ENCODE measurements at places on chromosomes 7 and 10.

- ATAC-seq = no peak
Measured at GRCh38 chr10:6918305-6918704, 338.2 kb upstream of the PRKCQ start.

DNA sequence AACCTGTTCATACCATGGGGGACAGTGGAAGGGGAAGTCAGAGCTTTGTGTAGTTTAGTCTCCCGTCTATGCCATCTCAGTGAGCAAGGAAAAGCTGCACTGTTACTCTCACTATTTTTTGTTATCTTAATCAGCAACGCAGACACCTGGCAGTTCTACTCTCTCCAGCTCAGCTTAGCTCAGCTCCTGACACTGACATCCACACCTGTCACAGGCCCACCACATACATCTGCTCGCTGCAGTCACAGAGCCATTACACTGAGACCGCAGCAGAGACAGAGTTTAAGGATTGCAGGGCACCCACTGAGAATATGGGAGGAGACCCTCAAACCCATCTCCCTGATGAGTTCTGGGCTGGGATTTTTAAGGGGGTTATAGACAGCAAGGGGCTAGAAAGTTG is 257.3 kb upstream of the AKR1E2 start:
- no peak for ATAC-seq

DNA sequence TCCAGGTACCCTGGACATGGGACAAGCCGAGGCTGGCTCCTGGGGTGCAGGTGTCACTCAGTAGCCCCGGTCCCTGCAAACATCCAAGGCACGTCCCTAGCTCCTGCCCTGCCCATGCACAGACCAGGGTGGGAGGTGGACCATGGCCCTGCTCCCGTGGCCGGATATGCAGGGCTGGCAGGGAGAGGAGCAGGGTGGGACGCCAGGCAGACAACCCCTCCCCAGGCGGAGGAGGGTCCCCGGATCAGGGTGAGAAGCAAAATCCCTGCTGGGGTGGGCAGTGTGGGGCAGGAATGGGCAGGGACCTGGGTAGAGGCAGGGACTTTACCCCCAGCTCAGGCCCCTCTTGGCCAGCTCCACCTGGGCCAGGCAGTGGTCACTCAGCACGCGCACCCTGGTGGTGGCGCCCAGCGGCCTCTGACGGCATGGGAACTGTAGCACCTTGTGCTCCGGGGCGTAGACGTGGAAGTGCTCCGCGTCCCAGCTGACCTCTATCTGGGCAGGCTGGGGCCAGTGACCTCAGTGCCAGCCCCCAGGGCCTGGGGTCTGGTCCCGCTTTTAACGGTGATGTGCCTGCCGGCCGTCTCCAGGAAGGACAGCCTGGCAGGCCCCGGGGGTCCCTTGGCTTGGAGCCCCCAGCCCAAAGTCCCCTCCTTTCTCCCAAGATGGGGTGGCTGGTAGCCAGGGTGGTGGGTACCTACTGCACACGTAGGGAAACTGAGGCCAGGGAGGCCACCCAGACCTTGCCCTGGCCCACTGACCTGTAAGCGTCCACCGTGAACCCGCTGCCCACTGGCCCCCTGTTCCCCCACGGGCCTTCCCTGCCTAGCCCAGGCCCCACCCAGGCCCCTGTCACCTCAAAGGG is 1.2 kb downstream of the GRIFIN start:
- ATAC-seq = no peak

- no peak for ATAC-seq
Measured at GRCh38 chr7:1768832-1769231, 98.8 kb downstream of the ELFN1 start.

DNA sequence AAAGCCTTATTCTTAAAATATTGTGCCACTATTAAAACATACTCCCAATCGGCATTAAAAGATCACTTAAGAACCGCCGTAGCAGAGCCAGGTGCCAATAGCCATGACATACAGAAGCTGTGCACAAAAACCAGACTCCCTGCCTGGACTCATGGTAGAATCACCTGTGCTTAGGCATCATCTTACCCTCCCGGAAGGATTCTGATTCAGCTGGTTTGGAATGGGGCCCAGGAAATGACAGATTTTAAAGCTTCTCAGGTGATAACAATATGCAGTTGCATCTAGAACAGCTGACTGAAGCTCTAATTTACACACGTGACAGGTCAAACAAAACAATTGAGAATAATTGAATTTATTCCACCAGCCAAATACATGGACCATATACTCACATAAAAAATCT is 10.7 kb downstream of the A1CF start:
- no peak for ATAC-seq

DNA sequence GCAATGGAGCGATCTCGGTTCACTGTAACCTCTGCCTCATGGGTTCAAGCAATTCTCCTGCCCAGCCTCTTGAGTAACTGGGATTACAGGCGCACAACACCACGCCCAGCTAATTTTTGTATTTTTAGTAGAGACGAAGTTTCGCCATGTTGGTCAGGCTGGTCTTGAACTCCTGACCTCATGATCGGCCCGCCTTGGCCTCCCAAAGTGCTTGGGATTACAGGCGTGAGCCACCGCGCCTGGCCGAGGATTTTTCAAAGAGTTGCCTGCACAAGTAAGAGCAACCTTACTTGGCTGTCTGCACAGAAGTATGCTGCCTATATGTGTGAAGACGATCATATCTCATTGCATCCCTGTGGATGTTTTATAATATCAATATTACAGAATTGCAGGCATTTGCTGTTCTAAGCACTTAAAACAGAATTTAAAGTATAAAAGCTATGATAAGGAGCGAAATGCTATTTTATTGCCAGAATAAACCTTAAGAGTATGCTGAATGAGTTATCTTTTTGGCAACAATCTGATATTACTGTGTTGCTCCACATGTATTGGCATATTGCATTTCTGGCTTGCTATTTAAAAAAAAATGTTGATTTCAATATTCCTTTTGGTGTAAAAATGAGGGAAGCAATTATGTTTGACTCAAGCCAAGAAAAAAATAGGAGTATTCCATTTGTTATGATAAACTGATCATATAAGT is 379.4 kb upstream of the SEMA3D start:
- no peak for ATAC-seq

- ATAC-seq = no peak
Measured at GRCh38 chr10:92110039-92110794, 180.7 kb downstream of the CPEB3 start.

DNA sequence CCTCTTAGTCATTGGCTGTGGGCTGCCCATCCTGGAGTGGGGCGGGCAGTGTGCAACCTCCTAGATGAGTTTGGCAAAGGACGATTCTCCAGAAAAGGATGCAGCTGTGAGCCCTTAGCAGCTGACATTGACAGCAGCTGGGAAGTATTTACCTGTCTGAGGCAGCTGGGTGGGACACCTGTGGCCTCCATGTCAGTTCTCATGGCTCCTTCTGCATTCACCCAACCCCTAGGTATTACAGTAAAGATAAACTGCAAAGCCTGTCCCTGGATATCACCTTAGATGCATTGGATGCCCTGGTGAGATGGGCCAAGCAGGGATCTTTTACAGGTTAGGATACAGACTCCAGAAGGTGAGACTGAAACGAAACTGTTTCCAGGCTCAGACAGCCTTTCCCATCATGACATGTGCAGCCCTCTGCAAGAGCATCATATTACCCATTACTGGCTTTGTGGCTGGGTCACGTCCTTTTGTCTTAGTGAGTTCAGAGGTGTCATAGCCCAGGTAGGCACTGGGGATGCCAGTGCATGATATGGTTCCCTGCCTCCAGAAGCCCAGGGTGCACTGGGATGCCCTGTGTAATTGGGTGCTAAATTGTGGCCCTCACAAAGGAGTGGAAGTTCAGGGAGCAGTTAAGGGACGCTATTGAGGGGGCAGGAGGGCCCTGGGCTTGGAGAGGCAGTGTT is 28.9 kb downstream of the MINDY4 start:
- ATAC-seq = no peak

- ATAC-seq = peak; percentile 97
Measured at GRCh38 chr7:140084972-140085371, 22.2 kb upstream of the PARP12 start.

- ATAC-seq = no peak
Measured at GRCh38 chr7:73530800-73531199, 8.7 kb upstream of the BAZ1B start.

DNA sequence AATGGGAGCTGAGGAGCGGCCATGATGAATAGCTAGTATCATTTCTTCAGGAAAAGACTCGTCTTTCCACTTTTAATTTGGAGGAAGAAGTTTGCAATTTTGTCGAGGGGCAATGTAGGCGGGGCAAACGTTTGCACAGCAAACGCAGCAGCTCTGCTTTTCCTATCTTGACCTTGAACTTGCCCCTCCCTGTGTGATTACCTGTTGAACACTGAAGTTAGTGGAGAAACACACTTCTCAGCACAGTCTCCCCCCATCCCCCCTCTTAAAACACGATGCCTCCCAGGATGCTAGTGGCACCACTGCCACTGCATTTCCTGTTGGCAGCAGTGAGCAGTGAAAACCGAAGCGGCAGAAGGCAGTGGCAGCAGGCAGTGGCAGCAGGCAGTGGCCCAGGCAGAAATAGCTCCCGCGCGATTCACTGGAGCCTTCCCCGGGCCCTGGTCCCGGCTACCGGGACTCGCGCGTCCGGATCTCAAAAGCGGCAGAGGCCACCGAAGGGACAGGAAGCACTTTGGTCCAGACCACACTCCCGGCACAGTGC is at the start of gene EPDR1:
Gene EPDR1 (plus strand): TSS at position 336 of the 544 bp plus-strand sequence. CDS start 300 bp downstream, outside the sequence.
- ATAC-seq = peak; percentile 67

Data from stimulated activated memory B cell treated with anti-CD40 and anti-IgM and Interleukin-4, amounts not matched to agents 10 μg/mL and 1 μg/mL and 100 μg/mL, for 72 hours (primary cell).